M059J (cell line): ENCODE measurements at places on chromosomes 6 and 20. TPM values are rescaled to one million over a fixed set of nuclear protein-coding genes. Genes with fewer than 3 reads are reported as not detected.

DNA sequence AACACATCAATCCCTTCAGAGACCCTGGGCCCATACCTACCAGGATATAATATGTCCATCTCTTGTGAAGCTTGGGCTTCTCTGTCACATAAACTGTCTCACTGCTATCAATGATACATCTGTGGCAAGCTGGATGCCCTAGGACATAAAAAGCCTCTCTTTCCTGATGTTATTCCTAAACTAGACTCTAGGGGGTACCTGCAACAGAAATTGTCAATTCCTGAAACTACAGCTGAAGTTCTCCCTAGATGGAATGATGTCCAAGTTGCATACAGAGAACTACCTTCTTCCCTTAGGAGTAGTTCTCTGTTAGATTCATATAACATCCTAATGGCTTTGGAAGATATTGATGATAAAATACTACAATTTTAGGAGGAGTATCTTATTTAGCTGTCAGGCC lies 35.8 kb downstream of the TBX18 start:
- DNase-seq: peak; percentile 19

GRCh38 chr6:129007701-129008373 lies 124.9 kb downstream of the LAMA2 start:
- DNase-seq: no peak

GRCh38 chr20:38927902-38928578 lies 1.8 kb downstream of the FAM83D start:
- peak; percentile 37 for DNase-seq

GRCh38 chr6:91751526-91751925 lies 1164.7 kb upstream of the MAP3K7 start:
- DNase-seq: no peak

DNA sequence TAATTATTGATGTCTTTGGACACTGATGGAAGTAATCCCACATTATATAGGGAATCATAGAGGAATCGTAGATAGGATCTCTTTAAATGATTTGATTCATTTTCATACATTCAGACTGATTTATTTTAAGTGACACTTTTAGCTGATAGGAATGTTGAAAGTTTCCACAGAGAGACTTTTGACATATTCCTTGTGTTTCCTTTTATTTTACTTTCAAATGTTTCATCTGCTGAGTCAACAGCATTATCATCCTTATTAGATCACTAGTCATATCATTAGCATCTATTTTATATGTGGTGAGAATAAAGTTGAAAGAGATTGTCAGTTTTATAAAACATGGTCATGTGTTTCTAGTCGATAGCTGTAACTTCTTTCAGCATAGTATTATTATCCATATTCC lies 13.4 kb downstream of the DCBLD1 start:
- DNase-seq: peak; percentile 38

SASH1 gene
- total RNA-seq: 4.9 and 11.5 TPM in 2 replicates

RWDD2A gene
- 1.9 and 5.1 TPM in 2 replicates for total RNA-seq

AFDN gene
- 17.1 and 32.3 TPM in 2 replicates for total RNA-seq

SHLD1 gene
- total RNA-seq: 4.1 and 13.5 TPM in 2 replicates
